Stimulated activated CD4-positive, alpha-beta T cell treated with anti-CD3 and anti-CD28 coated beads, Interleukin-15, amount 100 ng/mL, for 24 hours (primary cell): ENCODE measurements at places on chromosomes 11 and 22.
A peak's percentile ranks its signal among the peaks of the same experiment; 100 is the strongest.

DNA sequence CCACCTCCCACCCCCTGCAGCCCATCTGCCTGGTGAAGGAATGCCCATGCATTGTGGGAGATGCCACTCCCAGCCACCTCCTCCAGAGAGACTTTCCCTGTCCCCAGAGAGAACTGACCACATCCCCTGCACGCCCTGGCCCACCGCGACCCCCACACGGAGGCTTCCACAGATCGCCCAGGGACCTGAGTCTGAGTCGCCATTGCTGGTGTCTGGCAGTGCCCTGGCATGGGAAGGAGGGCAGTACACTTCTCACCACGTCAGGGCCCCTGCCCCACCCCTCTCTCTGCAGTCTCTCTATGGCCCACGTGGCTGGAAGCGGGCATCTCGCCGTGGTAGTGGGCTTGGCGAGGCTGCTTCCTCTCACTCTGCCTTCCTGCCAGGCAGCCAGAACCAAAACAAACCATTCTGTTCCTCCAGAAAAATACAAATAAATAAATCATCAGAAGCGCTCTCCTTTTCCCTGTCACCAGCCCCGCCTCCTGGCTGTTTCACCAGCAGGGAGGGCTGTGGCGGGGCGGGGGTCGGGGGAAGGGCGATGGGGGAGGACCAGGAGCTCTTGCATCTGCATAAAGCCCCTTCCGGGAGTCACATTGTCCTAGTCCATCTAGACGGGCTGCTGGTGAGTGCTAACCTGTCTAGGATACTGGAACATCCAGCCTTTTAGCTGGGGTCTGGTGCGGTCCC, 20.9 kb downstream of the SHISAL1 start:
- DNase-seq, result no peak

- DNase-seq, result no peak
Measured at GRCh38 chr11:1458340-1459218, 28.0 kb downstream of the MOB2 start.

DNA sequence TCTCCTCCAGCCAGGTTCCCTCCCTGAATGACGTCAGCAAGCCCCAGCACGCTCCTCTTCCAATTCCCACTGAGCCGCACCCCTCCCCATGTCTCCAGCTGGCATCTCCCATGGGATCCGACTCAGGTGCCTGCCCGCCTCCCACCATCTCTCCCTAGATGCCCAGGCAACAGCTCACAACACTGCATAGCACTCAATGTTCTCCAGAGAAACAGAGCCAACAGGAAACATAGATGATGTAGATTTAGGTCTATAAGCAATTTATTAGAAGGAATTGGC, 532.3 kb downstream of the BRD1 start:
- no peak for DNase-seq

GRCh38 chr11:133547808-133548494, 15.7 kb upstream of the OPCML start:
- no peak for DNase-seq

DNA sequence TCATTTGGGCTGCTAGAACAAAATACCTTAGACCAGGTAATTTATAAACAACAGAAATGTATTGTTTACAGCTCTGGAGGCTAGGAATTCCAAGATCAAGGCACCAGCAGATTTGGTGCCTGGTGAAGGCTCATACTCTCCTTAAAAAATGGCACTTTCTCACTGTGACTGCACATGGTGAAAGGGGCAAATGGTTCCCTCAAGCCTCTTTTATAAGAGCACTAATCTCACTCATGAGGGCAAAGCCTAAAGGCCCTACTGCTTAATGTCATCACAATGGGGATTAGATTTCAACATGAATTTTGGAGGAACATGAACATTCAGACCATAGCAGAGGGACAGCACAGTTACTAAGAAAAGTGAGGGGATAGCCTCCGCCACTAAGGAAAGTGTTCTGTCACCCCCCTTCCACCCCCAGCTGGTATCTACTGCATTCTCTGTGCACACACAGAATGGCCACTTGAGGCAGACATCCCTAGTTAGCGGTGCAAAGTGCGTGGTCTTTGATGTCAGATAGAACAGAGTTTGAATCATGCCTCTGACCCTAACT, 47.2 kb upstream of the CEP295 start:
- DNase-seq, result peak; percentile 10

DNA sequence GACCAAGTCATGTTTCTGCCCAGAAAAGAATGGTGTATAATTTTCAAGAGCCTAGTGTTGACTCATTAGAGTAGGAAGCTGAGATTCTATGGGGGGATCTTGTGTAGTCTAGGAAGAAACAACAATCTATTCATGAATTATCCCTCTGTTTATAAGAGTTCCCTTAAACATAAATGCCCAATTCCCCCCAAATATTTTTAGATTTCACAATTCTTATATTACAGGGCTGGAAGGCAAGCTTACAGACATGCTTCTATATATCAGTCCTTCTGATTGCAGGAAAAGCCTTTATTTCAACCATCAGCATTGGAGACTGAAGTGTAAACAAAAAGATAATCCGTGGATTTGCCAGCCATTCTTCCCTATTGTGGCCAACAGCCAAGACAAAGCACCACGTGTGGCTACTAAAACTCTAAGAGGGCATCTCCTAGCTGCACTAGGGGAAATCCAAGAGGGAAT, 71.4 kb downstream of the NAT10 start:
- DNase-seq, result no peak

GRCh38 chr11:19368726-19369375, 128.1 kb upstream of the E2F8 start:
- DNase-seq, result no peak

GRCh38 chr11:123246749-123247495, 51.9 kb upstream of the CLMP start:
- peak; percentile 88 for DNase-seq

DNA sequence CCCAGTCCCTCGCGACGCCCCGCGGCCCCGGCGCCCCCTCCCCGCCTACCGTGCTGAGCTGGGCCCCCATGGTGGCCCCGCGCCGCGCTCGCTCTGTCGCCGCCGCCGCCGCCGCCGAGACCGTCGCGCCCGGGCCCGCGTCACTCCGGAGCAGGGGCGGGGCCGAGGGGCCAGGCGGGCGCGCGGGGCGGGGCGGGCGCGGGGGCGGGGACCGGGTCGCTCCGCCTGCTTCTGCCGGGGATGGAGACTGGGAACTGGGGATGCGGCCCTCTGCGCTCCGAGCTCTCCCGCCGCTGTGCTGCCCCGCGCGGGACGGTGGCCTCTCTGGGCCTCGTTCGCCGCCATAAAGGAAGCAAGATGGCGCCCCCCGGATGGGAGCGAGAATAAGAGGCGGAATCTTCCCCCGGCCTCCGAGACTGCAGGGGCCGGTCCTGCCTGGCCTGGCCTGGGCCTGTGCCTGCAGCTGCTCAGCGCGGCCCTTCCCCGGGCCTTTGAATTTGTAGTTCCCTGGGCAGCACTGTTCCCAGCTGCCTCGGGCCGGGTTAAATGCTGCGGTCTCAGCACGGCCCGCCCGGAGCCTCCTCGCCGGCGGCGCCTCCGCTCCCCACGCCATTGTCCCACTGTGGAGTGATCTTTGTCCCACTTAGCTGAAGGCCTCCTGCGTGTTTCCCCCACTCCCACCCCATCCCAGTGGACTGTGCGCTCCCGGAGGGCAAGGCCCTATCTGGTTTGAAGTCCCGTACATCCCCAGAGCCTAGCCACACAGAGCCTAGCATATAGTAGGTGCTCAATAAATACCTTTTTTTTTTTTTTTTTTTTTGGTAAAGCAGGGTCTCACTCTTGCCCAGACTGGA, at the start of gene CYB5R3:
Gene CYB5R3, minus strand, starts transcription at position 147 of the 854 bp plus-strand sequence. Its CDS starts 77 bp downstream, at position 70.
- DNase-seq, result peak; percentile 88

DNA sequence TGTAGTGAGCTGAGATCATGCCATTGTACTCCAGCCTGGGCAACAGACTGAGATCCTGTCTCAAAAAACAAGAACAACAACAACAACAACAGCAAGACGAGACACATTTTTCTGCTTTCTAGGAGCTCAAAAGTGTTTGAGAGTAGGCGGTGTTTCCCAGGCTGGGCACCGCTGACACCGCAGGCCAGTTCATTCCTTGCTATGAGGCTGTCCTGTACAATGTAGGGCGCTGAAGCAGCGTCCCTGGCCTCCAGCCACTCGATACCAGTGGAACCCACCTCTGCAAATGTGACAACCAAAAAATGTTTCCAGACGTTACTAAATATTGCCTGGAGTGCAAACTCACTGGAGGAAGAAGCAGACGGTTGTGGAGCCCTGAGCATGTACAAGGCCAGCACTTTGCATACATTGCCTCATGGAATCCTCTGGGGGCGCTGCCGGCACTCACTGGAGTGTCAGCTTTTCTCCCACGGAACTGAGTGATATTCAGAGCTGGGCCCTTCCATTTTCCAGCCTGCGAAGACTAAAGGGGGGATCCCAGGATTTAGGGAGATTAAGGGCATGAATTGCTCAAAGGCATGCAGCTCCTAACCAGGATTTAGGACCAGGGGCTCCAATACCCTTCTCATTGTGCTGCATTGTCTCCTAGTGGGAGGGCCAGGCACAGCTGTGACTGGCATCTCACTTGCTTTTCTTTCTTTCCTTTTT, 5.8 kb upstream of the MIEF1 start:
- DNase-seq, result peak; percentile 80

DNA sequence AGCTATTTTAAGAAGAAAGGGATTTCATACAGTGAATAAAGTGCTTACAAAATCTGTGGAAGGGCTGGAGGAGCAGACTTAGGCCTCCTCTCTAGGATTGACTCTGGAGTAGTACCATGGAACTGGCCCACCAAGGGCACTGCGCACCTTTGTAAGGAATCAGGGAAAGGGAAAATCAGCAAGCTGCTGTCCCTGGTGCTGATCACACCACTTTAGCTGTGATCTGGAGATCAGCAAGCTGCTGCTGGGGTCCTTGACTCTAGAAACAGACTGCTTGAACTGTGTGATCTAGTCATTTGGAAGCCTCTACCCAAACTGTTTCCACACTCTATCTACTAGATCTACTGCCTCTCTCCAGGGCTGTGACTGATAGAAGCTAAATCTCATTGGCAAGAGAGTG, 18.4 kb upstream of the TECTA start:
- DNase-seq, result no peak

GRCh38 chr11:75344186-75344585, 7.3 kb downstream of the ARRB1 start:
- DNase-seq, result no peak

- no peak for DNase-seq
Measured at GRCh38 chr11:109123816-109124787, 297.9 kb upstream of the C11orf87 start.

GRCh38 chr11:14956111-14956510, 16.0 kb downstream of the CALCA start:
- DNase-seq, result no peak

DNA sequence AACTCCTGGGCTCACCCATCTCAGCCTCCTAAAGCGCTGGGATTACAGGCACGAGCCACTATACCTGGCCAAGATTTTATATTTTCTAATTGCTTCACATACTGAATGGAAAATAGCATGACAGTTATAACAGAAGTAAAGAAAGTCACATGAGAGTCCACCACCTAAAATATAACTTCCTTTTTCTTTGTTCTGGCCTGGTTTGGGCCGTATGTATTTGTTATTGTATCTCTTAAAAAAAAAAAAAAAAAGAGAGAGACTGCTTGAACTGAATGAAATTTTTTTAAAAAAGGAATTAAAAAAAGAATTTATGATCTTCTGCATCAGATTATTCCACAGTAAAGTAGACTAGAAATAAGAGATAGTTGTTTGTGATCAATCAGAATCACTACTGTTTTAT, 86.0 kb upstream of the GRIK4 start:
- no peak for DNase-seq

DNA sequence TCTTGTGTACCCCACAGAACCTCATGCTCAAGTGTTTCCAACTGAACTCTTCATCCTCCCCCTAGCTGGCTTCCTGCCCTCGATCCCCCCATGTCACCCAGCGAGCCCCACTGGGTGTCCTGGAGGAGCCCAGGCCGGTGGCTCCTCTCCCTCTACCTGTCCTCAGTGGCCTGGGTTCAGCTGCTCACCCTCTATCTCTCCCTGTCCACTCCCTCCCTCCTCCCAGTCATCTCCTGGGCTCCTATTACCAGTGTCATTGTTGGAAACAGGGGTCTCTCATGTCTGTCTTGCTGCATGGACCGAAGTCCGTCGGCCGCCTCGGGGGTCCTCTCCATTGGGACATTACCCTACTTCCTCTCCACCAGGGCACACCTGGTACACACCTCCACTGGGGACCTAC, 12.9 kb upstream of the MPPED1 start:
- DNase-seq, result no peak

- DNase-seq, result peak; percentile 22
Measured at GRCh38 chr11:11620173-11620920, 1.5 kb downstream of the GALNT18 start.

GRCh38 chr11:26527685-26528084, 44.4 kb downstream of the MUC15 start:
- DNase-seq, result no peak

- no peak for DNase-seq
Measured at GRCh38 chr11:95925011-95925410, 1.1 kb upstream of the MTMR2 start.

GRCh38 chr11:68163691-68164090, 42.5 kb upstream of the CHKA start:
- no peak for DNase-seq

DNA sequence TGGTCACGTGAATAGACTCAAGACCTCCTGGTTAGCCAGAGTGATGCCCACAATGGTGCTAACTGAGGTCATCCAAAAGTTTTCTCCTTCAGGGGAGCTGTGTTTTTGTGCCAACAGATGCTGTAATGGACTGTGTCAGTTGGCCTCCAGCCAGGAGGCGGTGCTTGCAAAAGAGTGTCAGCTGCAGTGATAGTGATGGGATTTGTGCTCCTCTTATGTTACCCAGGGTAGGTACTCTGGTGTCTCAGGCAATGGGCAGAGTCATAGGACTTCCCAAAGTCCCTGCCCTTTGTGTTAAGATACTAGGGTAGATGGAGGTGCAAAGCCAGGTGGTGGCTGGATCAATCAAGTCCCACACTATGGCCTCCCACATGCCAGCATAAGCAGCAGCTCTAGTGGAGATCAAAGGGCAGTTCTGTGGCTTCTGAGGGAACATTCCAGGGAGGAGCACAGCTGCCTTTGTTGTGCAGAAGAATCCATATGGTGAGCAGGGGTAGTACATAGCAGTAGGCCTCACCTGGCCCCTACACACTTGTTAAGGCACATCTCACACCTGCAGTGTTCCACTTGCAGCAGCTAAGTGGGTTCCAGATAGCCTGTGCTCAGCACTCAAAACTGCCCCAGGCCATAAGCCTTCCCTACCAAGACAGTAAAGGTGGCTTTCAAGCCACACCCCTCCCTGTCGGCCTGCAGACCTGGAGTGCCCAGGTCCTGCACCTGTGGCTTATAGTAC, 9.4 kb upstream of the FANCF start:
- no peak for DNase-seq

DNA sequence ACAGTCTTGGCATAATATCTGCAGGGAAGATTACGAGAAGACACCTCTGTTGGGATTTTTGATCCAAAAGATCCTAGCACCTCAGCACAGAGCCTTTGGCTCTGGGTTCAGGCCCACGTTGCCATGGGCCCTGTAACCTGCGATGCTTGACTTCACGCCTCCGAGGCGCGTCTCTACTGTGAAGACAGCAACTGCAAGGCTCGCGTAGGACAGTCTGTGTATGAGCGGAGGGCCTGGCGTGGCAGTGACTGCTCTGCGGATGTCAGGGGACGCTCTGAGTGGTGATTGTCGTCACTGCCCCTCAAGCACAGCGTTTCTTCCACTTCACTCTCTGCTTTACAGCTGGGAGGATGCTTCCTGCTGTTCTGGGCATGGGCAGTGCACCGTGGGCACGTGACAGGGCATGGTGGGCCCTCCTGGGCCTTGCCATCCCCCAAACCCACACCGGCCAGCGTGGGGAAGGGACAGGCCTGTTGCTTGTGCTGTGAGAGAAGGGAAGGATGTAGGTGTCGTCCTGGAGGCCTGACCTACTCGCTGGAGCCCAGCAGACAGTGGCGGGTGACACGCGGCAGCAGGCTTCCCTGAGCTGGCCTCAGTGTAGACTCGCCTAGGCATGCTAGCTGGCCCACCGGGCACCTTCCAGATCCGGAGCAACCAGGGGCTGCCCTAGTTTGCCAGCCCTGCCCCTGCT, 26.5 kb downstream of the GLB1L2 start:
- DNase-seq, result no peak
